ENCODE measurements at places on chromosomes 16 and 17.

- DNase-seq = peak; percentile 59
These were observed 51.3 kb upstream of the AMZ2 start for GRCh38 chr17:68196394-68197090.

DNA sequence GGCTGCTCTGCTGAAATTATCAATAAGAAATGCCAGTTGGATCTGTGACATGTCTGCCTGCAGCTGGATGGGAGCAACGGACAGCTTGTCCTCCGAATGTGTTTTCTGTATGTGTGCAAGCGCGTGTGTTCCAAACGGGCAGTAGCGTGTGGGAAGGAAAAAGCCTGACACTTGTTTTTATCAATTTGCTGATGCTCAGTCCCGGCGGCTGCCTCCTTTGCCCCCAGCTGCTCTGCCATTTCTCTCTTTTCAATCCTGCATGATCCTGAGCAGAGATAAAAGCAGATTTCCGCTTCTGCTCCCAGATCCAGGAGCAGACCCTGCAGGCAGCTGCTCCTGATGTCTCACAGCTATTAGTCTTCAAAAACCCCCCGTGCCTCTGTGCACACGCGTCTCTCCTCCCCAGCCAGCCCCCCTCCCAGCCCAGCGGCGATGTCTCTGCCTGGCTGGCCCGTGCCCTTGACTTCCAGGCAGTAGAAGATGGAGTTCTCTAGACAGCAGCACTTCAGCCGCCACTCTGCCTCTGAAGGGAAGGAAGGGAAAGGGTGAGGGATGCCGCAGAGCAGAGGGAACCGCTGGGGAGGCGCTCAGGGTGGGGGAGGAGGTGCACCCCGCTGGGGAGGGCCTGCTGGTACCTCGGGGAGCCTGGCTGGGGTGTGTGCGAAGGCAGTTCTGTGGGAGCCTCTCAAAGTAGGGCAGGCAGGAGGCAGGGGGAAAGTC is 4.1 kb downstream of the PRCD start:
- DNase-seq = no peak

GRCh38 chr17:41984454-41984853 is 17.9 kb downstream of the CNP start:
- DNase-seq = no peak

DNA sequence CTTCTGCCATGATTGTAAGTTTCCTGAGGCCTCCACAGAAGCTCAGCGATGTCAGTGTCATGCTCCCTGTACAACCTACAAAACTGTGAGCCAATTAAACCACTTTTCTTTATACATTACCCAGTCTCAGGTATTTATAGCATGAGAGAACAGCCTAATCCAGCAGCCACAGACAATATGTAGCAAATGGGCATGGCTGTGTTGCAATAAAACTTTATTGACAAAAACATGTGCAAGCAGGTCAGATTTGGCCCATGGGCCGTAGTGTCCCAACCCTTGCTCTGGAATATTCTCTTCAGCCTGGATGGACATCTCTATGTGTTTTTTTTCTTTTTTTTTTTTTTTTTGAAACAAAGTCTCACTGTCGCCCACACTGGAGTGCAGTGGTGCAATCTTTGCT is 60.9 kb upstream of the EEF2KMT start:
- DNase-seq = no peak
